ENCODE measurements at places on chromosomes 1 and 21.
A peak's percentile ranks its signal among the peaks of the same experiment; 100 is the strongest.

GRCh38 chr1:8040586-8040985 is 14.5 kb upstream of the ERRFI1 start:
- peak; percentile 14 for DNase-seq

DNA sequence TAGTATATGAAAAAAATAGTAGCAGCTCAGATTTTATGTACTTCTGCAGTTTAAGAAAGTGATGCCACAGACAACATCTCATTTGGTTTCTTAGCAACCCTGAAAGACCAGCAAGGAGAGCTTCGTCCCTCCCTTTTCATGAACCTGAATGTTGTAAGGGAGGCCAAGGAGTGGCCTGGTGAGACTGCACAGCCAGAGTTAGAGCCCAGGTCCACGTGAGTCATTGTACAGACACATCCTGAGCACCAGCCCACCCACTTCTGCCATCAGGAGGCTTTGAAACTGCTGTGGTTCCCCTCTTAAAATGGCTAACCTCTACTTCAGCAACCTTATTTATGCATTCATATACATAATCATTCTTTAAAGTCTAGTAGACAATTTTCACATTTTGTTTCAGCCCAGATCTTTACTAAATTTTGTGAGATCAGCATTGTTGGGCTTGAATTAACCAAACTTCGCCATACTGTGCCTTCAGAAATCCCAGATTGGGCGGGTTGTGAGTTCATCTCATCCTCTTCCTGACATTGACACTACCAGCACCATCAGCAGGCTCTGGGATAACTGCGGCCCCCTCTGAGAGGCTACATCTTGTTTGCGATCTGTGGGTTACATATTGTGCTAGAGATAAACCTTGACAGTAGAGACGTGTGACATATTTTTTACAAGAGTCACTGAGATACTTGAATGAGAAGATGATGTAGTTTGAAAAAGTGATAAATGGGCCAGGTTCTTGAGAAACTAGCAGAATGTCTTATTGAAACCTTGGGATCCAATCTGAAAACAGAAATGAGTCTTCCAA is 106.7 kb downstream of the CAMTA1 start:
- DNase-seq: no peak

GRCh38 chr1:214898718-214899117 is 183.8 kb upstream of the KCNK2 start:
- DNase-seq: no peak

- no peak for DNase-seq
Observed at GRCh38 chr1:226181996-226182714, 4.4 kb downstream of the ACBD3 start.

DNA sequence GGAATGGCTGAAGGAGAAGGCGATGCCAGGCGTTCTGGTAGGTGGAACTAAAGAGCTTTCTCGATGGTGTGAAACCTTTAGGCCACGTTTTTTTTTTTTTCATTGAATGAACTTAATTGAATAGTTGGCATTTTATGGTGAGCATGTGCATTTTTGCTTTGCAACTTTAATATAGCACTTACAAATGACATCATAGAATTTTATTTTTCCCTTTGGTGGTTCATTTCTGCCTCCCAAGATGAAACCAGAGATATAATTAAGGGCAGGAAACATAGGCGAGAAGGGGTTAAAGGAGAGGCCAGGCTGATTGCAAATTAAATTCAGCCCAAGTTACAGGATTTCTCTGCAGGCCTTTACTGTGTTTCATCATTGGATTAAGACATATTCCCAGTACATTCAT is 85.5 kb upstream of the L1TD1 start:
- DNase-seq: no peak

DNA sequence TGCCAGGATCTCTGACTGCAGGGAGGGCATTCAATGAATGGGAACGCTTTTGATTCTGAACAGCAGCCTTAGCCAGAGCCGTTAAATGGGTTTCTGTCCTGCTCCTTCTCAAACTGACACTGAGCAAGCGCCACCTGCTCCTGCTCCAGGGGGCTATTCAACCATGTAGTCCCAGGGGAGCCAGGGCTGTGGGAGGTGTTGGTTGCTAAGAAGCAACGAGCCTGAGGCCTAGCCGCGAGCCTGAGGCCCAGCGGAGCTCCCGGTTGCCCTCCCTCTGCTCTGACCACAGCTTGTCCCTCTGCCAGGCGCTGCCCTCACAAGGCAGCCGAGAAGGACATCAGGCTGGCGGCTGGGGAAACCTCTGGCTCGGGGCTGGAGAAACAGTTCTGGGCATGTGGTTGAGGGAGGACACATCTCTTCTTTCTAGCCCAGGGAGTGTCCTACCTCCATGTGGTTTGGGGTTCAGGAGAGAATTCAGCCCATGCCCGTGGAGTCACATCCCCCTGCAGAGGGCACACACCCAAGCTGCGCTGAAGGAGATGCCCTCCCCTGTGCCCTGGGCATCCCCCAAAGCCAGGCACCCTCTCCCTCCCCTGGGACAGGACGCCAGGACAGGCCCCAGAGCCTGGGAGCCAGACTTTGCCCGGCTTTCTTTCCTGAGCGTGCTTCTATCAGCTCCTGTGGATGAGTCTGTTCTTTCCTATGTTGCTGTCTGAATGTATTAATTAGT is 18.0 kb downstream of the PCP4 start:
- no peak for DNase-seq

- no peak for DNase-seq
Observed at GRCh38 chr1:222979561-222979960, 163.5 kb downstream of the TLR5 start.

- no peak for DNase-seq
Observed at GRCh38 chr1:178417858-178418257, 78.9 kb downstream of the CLEC20A start.

- no peak for DNase-seq
Observed at GRCh38 chr1:12174924-12175810, 8.4 kb downstream of the TNFRSF1B start.

DNA sequence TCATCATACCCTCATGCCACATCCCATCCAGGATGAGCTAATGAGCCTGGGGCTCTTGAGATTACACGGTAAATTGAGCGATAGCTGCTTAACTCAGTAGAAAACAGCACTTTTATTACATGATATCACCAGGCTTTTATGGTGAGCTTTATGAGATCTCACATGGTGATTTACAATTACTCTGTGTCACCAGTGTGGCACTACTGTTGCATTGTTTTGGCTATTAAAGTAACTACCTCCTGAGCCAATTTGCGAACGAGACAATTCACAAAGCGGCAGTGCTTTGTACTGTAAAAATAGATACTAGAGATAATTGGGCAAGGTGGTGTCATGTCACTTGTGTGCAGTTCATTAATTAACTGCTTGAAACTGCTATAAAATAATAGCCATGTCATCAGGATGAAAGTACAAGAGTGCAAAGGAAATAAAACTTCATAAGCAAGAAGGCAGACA is 767.7 kb upstream of the ADGRL2 start:
- DNase-seq: no peak

DNA sequence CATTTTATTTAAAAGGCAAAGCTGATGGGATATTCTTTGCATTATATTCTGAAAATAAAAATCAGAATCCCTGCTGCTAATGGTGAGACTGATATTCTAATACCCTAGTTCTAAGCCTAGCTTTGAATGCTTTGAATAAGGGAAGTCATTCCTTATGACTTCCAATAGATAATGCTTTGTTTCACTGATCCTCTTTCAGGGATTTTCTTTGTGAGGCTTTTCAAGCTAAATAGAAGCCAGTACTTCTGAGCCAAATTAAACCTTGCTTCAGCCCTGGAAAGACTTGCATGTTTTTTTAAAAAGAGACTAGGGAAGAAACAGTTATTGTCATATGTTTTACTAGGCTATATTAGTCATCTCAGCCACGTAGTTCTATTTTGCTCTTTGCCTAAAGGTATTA is 68.5 kb upstream of the CACYBP start:
- no peak for DNase-seq

- no peak for DNase-seq
Observed at GRCh38 chr1:53620061-53620855, 118.7 kb downstream of the GLIS1 start.

- DNase-seq: no peak
Observed at GRCh38 chr1:96030312-96030711, 691.3 kb upstream of the PTBP2 start.

DNA sequence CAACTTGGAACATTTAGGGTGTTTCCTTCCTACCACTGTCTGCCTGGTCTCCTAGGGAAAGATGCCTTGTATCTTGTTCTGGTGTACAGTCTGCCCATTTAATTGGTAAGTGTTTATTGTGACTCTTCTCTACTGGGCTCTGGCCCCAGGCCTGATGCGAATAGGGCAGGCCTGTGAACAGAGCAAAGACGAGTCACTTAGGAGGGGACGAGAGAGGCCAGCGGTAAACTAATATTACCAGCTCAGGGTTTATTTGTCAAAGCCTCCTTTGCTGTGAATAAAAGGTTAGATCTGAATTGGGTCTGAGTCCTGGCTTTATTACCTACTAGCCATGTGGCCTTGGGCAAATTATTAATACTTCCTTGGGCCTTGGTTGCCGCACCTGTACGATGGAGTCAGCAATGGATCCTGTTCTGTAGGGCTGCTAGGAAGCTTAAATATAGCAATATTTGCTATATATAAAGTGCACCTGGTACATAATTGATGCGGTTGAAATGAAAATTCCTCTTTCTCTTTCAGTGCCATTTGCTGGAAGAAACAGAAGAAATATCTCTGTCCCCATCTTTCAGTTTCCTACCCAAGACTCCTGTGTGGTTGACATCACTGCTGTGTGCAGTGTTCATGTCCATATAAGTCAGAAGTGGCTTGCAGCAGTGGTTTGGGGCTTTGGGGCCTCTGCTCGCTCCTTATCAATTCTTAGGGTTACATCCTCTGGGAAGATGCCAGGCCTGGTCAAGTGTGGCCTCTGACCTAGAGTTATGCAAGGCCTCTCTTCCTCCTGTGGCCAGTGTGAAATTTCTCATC is 32.4 kb downstream of the MAPKAPK2 start:
- no peak for DNase-seq

- DNase-seq: peak; percentile 99
Observed at GRCh38 chr1:38208716-38209632, 162.4 kb upstream of the POU3F1 start.

- no peak for DNase-seq
Observed at GRCh38 chr1:64915381-64916274, 50.7 kb downstream of the JAK1 start.

GRCh38 chr1:225511828-225512381 is 84.1 kb upstream of the LBR start:
- no peak for DNase-seq

DNA sequence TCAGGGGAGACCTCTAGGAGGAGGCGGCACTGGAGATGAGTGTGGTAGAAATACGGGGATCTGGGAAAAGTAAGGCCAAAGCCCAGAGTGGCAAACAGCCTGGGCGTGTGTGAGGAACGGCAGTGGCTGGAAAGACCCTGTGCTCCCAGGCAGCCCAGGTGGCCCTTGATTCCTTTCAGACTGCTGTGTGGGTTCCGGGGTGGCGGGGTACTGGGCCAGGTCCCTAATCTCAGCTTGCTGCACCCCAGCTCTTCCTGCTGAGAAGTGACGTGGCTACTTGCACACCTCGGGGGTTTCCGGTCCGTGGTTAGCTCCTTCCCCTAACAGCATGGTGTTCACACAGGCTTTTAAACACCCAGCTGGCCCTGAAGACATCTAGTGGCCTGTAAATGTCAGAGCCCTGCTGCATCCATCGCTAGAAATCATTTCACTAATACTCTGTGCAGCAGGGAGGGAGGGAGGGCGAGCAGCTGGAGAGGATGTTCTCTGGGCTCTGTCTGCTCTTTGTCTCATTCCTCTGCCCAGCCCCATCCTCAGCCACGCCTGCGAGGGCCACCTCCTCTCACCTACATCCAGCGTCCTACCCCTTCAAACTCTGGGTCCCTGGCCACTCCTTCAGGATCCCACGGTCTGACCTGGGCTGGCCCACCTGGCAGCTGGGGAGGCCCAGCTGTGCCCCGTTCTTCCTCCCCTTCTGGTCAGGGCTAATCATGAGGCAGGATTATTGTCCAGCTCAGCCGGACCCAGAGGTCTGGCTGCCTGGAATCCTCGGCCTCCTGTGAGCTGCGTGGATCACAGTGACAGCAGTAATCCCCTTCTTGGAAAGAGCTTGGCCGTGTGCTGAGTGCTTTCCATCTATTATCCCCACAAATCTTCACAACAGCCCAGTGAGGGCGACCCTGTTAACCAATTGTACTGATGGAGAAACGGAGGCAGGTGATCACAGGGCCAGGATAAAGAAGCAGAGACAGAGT is 7.2 kb downstream of the ZDHHC18 start:
- DNase-seq: no peak

GRCh38 chr1:241592273-241592958 is 47.8 kb downstream of the CHML start:
- no peak for DNase-seq

DNA sequence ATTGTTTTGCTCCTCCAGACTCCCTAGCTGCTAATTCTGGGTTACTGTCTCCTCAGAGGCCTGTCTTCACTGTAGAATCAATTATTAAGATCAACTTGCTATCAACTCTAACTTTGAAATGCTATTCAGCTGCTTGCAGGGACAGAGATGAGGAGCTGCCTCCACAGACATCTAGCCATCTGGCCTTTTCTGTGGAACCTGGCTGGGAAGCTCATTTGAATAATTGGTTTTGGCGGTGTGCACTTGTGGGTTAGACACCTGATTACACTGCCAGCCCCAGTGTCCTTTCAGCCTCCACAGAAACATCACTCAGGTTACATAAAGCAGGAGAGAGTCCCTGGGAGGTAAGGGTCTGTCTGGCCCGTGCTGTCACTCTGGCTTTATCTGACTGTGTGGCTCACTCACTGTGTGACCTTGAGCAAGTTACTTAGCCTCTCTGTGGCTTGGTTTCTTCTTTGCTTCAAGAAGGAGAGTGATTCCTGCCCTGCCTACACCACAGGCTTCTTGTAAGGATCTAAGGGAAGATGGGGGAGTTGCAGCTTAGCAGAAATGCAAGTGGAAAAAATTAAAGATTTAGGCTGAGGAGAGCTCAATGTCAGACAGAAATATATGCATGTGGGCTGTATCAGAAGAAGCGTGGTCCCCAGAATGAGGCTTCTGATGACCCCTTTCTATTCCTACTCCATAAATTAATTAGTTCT is 131.6 kb downstream of the BEND5 start:
- DNase-seq: peak; percentile 45

GRCh38 chr1:1917304-1917976 is 1.6 kb downstream of the TMEM52 start:
- no peak for DNase-seq

GRCh38 chr1:53334781-53335180 is 6.9 kb upstream of the LRP8 start:
- no peak for DNase-seq

GRCh38 chr1:115677565-115677964 is 35.8 kb downstream of the VANGL1 start:
- no peak for DNase-seq

- no peak for DNase-seq
Observed at GRCh38 chr1:57270927-57271698, 152.7 kb downstream of the DAB1 start.

DNA sequence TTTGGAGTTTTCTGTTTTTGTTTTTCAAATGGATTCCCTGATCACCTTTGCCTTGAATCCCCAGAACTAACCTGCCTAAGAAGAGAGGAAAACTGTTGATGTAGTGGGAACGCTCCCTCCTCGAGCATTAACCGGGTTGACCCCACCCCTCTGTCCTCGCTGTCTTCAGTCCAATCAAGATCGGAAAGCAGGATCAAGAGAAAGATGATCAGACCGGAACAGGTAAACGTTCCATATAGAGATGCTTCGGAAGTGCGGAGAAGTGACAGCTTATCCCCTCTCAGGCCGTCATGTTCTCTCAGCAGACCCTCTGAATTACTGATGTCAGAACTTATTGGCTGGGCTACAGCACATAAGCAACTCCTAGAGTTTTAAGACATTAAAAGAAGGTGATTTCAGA is 800 bp upstream of the FAM163A start:
- DNase-seq: no peak
